ENCODE measurements at places on chromosomes 12 and 14.

DNA sequence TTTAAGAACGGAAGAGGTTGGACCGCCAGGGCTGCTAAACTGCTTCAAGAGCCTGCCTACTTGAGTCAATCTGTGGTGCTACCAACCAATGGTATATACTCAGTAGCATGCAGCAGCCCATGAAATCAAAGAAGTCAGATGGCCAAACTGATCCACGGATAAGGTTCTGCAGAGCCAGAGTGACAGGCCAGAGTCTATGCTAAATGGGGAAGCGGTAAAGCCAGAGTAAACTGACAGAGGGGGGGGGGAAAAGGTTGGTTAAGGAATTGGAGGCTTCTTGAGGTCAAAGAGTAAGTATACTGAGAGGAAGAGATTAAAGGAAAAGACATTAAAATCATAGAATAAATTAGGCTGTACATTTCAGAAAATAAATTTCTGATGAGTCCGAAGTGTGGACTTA is 15.4 kb upstream of the SLC6A13 start:
- no peak for DNase-seq

GRCh38 chr14:23569443-23570151 is 2.0 kb upstream of the AP1G2 start:
- no peak for DNase-seq

DNA sequence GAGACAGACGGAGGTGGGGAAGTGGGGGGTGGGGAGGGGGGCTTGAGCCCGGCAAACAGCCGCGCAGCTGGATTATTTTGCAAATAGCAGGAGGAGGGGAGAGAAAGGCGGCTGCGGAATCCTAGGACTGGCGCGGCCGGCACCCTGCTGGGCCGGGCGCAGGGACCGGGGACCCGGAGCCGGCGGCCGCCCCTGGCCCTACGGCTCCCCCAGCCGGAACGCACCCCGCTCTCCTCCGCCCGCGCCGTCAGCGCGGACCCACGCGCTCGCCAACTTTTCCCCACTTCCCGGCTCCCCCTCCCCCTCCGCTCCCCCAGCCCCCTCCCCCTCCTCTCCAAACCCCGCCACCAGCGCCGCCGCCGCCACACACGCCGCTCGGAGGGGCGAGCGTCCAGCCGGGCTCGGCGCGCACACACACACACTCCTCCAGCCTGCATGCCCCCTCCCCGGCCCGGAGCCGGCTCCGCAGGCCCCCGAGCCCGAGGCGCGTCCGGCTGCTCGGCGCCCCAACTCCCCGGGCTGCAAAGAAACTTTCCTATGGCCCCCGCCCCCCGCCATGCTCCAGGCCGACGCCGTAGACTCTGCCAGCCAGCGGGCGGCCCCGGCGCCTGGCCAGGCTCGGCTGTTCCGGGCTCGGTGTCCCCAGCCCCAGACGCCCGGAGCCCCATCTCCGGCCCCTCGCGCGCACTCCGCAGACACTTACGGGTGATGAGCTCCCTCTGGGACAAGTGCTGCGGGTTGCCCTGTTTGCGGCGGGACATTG is 1.4 kb downstream of the BCL11B start:
- no peak for DNase-seq

GRCh38 chr14:49895480-49895879 is 2.6 kb downstream of the ARF6 start:
- no peak for DNase-seq

- no peak for DNase-seq
Measured at GRCh38 chr14:72443256-72443655, 450.6 kb downstream of the DPF3 start.

Measured in non-pigmented ciliary epithelial cell (primary cell).